ENCODE measurements at places on chromosomes 5 and 9.

DNA sequence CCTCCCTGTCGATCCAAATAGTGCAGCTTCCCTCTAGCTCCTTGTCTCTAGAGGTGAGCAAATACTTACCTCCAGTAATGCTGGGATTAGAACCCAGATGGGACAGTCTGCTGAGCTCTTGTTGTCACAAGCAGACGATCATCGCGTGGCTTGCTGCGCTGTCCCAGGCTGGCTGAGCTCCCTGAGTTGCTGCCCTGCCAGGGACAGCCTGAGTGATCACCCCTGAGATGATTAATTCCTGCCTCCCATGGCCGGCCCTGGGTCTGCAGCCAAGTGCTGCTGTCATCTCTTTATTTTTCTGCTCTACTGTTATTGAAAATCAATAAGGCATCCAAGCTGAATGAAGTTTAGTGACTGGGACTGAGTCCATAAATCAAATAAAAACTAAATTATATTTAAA, 94.0 kb upstream of the ALDH1B1 start:
- DNase-seq, result no peak

- no peak for DNase-seq
Observed at GRCh38 chr9:134595014-134595413, 46.6 kb upstream of the COL5A1 start.

DNA sequence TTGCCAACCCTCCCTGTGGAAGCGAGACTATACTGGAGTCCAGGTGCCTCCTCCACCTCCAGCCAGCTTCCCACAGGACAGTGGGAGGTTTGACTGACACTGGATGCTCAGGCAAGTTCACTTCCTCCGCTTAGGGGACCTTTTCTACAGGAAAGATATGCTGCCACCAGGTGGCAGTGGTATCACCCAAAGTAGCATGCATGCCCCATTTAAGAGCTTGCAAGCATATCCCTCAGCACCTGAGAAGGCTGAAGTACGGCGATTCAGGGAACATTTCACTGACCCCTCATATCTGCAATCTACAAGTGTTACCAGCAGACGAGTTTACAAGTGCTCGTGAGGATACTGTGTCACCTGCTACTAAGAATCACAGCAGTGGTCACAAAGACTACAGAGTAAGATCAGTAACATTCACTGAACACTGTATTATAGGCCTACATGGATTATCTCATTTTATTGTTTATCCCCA, 75.5 kb downstream of the KLHL3 start:
- DNase-seq, result peak; percentile 26

DNA sequence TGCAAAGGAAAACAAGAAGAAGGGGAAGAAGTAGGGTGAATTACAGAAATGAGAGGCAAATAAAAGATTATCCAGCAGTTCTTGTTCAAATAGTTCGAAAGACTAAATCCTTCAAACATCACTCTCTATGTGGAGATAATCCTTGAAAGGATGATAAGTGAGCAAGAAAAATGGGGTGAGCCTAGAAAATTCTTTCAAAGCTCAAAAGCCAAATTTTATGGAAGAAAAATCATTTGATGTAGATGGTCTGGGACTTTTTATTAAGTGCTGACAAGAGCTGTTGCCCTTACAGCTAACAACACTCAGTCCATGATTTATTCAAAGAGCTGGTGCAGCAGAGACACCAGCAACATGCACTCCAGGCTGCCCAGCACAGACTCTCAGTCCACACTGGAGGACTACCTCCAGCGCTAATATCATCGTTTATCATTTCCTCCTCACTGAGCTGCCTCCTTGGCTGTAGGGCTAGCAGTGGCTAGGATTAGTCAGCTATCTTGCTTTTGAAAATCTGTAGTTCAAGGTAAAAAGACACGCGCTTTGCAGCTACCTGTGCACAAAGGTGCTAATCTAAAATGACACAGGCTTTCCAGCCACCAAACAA, 264.8 kb upstream of the KIF2A start:
- DNase-seq, result no peak

- DNase-seq, result no peak
Observed at GRCh38 chr5:6719896-6720560, 6.8 kb downstream of the TENT4A start.

DNA sequence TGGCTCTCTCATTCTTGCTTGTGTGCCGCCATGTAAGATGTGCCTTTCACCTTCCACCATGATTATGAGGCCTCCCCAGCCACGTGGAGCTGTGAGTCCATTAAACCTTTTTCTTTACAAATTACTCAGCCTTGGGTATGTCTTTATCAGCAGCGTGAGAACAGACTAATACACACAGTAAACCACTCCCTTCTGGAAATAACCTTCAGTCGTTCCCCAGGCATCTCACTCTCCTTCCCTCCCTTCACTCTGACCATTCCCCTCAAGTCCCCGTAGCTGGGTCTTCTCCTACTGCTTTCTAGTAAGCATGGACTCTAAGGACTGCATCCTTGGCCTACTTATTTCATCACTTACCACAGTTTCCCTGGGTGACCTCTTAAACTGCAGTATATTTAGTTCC, 493.9 kb downstream of the CCDC171 start:
- no peak for DNase-seq

- DNase-seq, result no peak
Observed at GRCh38 chr9:113601656-113602055, 138.1 kb downstream of the RGS3 start.

- DNase-seq, result no peak
Observed at GRCh38 chr9:137620048-137620405, 1.2 kb downstream of the EHMT1 start.

DNA sequence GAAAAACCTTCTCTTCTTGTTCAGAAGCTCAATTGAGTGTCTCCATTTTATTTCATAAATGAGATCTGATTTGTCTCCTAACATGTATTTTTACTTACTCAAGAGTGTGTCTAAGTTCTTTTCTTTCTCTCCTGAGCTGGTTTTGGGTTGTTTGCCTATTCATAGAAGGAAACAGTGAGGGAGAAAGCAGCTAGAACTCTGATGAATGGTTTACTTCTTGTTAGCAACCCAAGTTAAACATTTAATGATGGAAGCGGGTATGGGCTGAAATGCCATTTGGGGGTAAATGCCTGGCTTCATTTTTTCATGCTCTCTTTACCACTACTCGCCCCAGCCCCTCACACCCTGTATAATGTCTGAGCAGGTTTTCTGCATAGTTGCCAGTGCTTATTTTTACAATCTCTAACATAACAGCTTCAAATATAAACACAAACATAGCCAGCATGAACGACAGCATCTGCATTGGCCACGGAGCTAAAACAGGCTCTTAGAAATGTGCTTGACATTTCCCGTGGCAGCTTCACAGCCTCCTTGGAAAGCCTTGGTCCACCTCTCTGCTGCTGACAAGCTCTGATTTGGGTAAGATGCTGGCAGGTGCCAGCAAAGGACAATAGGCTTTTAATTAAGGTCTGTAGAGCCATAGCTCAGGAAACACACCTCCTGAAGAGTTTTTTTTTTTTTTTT, 321.1 kb downstream of the ARHGEF28 start:
- DNase-seq, result no peak

DNA sequence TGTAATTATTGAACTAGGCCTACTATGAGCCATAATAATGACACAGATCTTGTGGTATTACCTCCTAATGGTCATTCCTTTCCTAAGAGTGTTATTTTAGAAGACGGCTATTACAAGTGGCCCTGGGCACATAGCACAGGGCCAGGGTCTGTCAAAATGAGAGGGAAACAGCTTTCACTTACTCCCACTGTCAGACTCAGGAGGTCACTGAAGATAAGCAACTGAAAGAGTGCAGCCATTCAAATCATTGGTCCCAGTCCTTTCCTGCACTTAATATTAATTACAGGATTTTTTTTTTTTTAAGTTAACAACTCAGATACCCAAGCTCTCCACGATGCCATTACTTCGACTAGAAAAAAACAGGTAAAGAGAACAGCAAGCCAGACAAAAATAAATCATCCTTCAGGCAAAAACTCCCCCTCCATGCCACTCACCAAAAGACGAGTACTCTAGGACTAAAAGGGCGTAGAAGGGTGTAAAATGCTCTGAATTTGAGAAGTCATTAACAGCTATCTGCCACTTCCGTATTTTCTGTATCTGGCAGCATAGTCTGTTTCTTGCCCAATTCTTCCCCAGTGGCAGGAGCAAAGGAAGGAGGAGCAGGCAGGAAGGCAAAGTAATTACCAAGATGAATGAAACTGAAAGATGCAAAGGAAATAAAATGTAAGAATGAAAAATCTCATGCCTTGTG, 87.4 kb downstream of the ZNF608 start:
- DNase-seq, result no peak

DNA sequence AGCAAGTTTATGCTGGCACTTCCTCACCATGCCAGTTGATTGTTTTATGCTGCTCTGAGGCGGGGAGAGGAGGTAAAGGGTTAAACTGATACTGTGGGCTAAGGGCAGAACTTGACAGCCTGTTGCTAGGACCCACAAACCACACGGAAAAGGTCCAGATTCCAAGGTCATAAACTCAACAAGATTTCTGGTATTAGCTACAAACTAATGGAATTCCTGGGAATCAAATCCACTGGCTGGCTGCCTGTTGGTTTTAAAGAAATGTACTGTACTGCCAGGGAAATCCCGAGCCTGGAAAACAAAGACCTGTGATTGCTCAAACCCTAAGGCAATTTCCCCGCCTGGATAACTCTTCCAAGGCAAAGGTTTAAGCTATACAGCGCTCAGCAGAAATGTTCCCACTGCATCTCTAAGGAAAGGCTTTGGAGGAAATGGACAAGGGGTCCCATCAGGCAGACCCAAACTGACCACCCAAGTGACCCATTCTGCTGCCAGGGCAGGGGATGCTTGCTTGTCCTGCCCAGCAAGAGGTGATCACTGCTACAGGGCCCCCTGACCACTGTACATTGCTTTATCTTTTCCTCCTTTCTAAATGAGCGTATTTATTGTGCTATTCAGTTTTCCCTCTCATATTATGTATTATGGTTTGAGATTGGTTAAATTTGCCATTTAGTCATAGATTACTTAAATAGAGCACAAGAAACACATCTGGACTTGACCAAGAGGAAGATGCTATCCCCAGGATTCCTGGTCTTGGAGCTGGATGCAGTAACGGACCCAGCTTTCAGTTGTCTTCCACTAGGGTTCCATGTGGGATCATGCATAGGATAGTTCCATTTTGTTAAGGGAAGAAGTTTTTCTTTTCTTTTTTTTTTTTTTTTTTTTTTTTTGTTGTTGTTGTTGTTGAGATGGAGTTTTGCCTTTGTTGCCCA, 124.3 kb downstream of the SUSD1 start:
- DNase-seq, result no peak

- no peak for DNase-seq
Observed at GRCh38 chr5:77900691-77901090, 124.6 kb upstream of the TBCA start.

DNA sequence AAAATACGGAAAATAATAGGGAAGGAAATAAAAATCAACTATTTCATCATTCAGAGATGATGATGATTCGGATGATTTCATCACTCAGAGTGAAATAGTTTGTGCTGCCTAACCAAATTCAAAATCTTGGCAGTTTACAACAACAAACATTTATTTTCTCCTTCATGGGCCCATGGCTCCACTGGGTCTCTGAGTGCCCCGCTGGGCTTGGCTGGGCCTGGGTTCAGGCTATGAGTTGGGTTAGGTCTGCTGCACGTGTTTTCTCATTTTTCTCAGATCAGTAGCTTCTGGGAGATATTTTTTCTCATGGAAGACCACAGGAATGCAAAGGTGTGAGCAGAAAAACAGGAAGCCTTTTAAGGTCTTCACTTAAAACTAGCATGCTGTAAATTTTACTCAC, 24.0 kb upstream of the F2RL1 start:
- no peak for DNase-seq

GRCh38 chr9:129908906-129909305, 73.6 kb downstream of the USP20 start:
- DNase-seq, result no peak

GRCh38 chr5:108564441-108564840, 182.5 kb upstream of the FBXL17 start:
- no peak for DNase-seq

GRCh38 chr5:59587489-59588337, 305.8 kb downstream of the PDE4D start:
- DNase-seq, result peak; percentile 57

GRCh38 chr5:93296338-93296737, 284.7 kb downstream of the NR2F1-AS1 start:
- no peak for DNase-seq

- DNase-seq, result no peak
Observed at GRCh38 chr5:115954144-115954543, 8.1 kb upstream of the LVRN start.

DNA sequence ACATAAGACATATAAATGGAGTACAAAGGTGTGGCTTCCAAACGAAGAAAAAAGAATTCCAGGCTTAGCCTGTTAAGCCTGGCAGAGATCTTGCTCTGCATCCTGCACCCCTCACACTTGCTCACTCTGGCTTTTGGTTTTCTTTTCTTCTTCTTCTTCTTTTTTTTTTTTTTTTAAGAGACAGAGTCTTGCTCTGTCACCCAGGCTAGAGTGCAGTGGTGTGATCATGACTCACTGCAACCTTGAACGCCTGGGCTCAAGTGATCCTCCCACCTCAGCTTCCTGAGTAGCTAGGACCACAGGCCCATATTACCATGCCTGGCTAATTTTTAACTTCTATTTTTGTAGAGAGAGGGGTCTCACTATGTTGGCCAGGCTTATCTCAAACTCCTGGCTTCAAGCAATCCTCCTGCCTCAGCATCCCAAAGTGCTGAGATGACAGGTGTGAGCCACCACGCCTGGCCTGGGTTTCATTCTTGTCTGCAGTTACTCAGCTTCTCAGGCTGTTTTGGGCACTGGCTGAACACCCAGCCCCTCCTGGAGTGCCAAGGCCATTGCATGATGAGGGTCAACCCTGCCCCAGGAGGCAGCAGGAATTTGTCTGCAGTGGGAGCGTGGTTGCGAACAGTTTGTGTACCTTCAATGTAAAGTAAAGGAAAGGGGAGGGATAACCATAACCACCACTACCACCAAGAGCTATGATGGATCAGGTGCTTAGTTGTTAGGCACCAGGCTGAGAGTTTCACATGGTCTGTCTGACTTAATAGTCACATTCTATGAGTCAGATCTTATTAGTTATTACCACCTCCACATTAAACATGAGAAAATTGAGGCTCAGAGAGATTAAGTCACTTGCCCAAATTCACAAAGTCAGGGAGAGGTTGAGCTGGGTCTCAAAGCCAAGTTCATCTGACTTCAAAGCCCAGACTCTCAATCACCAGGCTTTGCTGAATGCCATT, 219.2 kb upstream of the PANK3 start:
- DNase-seq, result no peak

- DNase-seq, result no peak
Observed at GRCh38 chr5:144405991-144406390, 235.3 kb downstream of the KCTD16 start.

DNA sequence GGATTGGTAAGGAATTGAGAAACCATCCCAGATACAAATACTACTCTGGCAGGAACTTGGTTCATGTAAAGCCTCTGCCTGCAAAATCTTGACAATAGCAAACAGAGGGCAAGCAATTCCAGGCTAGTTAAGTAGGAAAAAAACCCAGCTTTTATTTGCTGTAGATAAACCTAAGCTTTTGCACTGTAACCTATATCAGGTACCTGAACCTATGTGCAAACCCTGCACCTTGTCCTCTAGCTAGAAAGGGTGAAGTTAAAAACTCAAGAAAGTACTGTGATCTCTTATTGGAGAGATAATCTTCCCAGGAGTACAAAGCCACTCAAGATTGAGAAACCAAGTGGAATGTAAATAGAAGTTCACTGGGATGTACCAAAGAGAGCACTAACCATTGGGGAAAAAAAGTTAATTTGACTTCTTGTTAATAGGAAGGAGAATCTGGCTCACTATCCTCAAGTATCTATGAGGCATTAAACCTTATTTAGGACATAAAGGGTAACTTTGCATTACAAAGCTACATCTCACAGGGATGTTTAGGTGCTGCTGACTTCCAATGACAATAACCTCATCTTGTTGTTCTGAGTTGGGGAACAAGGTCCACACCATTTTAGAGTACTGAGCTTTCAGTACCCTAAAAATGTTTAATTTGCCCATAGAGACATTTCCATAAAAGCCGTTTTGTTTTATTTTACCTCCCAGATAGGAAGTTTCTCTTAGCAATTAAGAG, 73.8 kb upstream of the PCA3 start:
- DNase-seq, result no peak
